C1 segment of cervical spinal cord (tissue), 14 donors: ENCODE measurements at places on chromosomes 3 and 15.

DNA sequence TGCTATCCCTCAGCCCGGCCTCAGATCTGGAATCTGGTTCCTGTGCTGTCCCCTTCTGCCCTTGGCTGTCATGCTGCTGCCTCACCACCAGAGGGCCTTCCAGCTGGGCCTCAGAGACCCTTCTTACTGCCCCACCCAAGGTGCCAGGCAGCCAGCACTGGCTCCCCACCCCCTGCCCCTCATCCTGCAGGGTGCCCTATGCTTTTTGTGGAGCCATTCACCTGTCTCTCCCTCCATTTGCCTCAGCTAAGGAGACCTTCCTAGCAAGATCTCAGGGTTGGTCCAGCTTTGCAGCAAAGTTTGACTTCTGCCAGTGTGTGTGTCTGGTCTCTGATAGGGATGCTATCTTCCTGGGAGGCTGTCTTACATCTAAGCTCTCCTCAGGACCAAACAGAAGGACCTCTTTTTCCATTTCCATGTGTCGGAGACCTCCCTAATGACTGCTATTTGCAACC lies 1.9 kb upstream of the VWA5B2 start:
- no peak for DNase-seq

- no peak for DNase-seq
Measured at GRCh38 chr15:41048397-41048796, 67.7 kb downstream of the INO80 start.

DNA sequence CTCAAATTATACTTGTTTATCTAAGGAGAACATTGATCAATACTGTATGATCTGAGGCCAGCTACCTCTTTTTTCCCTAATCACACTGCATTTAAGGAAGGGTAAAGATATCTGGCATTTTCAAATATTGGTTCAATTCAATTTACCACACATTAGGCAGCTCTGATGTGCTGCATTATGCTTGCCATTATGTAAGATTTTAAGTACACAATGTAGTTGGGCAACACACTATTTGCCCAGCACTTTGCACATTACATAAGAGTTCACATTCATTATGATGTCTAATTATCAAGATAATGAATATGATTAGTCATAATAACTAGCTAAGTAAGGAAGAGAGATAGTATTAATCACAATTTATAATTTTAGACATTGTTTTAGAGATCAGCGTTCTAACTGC lies 196.3 kb downstream of the BCHE start:
- no peak for DNase-seq

DNA sequence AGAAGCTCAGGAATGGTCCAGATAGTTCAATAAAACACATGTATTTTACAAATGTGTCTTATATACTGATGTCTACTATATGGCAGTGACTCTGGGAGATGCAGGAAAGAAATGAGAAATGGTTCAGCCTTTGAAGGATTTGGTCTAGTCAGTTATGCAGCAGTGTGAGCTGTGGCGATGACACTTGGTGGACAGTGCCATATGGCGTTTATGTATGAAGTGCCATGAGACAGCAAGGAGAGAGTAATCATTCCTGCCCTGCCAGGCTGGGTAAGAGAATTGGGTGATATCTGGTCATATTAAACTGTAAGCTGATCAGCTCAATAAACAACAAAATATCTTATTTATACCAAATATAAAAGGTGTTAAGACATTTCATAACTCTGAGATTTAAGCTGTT lies 47.6 kb upstream of the ANP32A start:
- no peak for DNase-seq

DNA sequence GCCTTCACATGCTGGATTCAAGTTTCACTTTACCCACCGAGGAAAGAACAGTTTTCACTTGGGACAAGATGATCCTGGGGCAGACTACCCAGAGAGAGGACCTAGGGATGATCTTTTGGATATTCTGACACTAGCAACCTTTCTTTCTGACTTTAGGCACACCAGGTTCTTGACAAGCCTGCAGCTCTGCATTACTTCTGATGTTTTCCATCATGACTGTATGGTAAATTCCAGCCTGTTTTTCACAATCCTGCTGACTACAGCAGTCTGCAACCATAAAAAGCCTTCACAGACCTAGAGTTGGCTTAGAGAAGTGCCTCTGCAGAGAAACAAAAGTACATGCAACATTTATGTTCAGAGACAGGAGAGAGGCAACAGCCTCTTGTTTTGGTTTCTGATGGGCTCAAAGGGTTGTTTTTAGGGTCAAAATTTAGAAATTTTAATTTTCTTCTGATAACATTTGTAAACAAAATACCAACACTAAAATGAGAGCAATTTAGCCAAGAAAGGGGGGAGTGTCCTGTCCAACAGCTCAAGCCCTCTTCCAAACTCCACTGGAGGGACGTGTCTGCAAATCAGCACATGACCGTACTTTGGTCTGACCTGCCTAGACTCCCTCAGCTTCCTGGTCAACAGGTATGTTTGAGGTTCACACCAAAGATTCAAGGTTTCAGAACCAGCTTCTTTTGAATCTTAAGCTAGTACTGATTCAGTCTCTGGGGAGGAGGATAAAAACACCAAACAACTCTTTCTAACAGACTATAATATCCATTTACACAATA lies 799 bp downstream of the ABI3BP start:
- no peak for DNase-seq

DNA sequence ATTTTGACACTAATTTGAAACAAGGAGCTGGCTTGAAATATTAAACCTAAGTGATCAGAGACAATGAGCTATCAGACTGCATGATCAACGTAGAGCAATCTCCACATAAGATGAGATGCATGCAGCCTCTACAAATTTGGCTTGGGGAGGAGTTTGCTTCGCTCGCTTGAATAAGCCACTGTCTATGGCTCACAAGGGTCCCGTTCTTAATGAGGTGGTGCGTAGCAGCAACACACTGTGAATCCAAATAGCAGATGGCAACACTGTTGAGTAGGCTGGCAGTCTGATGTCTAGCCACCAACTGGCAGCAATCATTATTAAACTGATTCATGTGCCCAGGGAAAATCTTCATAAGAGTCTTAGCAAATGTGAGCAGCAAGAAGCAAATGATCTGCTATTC lies 125.4 kb upstream of the CCDC54 start:
- DNase-seq = no peak

GRCh38 chr3:13479332-13479581 lies 849 bp upstream of the HDAC11 start:
- peak; percentile 83 for DNase-seq

DNA sequence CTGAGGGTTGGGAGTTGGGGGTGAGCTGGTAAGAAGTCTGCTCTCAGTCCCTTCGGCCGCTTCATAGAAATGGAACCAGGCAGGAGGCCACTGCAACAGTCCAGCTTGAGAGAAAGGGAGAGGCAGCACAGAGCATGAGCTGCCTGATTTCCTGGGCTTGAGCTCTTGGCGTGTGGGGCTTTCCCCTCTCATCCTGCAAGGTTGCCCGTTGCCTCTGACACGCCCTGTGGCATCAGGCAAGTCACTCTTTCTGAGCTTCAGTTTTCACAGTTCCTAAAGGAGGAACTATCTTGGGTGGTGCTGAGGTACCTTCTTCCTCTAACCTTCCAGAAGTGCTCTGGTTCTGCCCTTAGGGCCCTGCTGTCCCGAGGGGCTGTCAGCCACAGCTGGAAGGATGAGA lies 4.9 kb downstream of the MESP2 start:
- DNase-seq = no peak

- no peak for DNase-seq
Measured at GRCh38 chr15:99574502-99574901, 8.7 kb downstream of the MEF2A start.

- no peak for DNase-seq
Measured at GRCh38 chr3:72187131-72187530, 402.2 kb upstream of the PROK2 start.

DNA sequence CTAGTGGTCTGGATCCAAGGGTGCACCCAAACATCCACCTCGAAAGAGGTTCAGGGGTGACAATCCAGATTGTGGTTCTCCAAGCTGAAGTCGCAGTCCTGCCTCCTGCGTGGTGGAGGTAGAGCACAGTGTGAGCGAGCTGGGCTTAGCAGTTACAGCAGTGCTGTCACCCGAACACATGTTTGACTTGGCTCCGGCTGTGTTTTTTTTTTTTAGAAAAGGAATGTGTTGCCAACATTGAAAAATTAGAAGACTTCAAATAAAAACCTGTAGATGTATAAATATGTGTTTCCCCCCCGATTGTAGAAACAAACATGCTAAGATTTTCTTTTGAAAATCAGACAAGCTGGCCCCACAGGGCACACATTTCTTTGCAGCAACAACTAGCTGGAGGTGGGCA lies 530.8 kb downstream of the SHQ1 start:
- DNase-seq = no peak

DNA sequence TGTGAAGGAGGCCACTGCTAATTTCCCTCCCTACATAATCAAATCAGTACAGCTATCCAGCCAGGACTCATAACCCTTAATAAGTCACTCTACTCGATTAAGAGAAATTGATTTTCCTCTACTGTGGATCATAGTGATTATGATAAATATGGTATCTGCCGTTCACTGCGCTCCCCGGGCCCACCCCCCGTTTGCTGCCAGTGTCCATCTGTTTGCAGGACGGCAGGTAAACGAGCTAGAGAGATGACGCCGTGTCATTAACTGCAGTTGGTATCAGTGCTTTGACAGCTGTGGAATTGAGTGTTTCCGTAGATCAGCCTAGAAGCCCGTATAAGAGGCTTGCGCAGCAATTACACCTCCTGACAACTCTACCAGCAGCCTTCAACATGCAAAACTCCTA lies 94.9 kb downstream of the ROBO2 start:
- no peak for DNase-seq

DNA sequence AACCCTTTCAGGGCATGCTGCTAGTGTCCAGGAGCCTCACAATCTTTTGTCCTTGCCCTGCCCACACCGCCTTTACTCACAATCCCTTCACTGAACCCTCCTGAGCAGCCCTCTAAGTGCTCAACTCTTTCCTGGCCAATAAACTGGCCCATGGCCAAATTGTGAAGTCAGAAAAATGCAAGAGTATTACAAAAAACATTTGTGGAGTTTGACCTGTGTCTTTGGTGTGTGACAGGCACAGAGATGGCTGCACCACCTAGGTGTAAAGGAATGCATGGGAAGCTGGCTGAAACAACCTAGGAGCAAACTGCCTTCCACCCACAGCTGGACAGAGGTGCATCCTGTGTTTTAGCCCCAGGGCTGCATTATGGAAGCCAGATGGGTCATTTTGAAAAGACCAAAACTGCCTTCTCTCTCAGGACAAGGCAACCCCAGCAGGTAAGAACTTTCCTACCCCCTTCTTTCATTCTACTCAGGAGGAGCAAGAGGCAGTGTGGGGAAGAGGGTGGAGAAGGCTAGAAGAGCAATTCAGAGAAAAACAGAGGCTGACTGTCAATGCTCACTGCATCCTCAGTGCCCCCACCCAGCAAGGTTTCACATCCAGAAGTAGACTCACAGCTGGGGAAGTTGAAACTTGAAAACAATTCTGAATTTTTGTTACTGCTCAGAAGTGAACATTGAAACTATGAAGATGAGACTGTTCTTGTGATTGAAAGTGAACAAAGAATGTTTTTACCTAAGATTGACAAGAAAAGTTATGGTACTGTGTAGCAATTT lies 78.6 kb downstream of the TRIM42 start:
- DNase-seq = no peak

GRCh38 chr15:56343879-56344278 lies 21.3 kb upstream of the TEX9 start:
- DNase-seq = no peak

DNA sequence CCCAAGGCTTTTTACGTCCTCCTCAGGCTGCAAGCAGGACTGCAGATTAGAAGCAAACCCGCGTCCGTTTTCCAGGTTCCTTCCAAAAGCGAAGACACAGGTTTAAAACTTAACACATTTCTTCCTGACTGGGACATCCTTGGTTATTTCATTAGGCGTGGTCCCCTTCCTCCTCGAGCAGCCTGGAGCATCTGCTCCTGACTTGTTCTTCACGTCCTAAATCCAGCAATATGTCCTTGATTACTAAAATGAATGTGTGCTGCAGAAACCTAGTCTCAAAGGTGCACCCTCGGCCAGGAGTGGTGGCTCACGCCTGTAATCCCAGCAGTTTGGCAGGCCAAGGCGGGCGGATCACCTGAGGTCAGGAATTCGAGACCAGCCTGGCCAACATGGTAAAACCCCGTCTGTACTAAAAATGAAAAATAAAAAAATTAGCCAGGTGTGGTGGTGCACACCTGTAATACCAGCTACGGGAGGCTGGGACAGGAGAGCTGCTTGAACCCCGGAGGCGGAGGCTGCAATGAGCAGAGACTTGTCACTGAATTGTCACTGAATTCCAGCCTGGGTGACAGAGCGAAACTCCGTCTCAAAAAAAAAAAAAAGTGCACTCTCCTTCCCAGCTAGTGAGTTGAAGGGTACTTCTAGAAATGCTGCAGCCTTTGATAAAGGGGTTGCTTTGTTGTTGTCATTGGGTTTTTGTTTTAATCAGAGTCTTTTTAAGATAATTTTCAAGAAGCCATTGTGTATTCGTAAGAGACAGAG lies 842 bp upstream of the LRIG1 start:
- DNase-seq = no peak

GRCh38 chr15:65032801-65033537 lies 3.5 kb upstream of the MTFMT start:
- no peak for DNase-seq

- no peak for DNase-seq
Measured at GRCh38 chr3:176490357-176490756, 706.9 kb downstream of the TBL1XR1 start.
